ENCODE measurements at places on chromosomes 12 and 14.

DNA sequence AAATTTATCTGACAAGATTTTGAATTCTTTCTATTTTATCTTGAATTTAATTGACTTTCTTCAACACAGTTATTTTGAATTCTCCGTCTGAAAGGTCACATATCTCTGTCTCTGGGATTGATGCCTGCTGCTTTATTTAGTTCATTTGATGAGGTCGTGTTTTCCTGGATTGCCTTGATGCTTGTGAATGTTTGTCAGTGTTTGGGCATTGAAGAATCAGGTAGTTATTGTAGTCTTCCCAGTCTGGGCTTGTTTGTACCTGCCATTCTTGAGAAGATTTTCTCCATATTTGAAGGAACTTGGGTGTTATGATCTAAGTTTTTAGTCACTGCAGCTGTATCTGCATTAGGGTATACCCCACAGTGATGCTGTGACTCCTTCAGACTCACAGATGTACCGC lies 315.8 kb upstream of the DDHD1 start:
- no peak for ATAC-seq

- ATAC-seq: no peak
These were observed 23.8 kb upstream of the PHLDA1 start for GRCh38 chr12:76055393-76055792.

DNA sequence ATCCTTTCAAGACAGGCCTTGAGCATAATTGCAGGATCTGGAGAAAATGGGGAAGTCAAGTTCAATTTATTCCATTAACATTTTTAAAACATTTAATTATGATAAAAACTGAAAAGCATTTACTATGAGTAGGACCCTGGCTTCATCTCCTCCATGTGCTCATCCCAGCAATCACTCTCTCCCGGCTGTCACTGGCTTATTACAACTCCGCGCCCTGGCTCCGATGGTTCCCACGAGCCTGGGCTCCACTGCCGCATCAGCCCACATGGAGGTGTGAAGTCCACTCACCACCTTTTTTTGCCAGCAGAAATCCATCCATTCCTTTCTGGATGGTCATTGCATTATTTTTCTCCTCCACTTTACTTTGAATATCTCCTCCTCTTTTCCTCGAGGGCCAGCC lies 194.4 kb downstream of the EMP1 start:
- peak; percentile 58 for ATAC-seq

GRCh38 chr14:54815515-54815914 lies 87.1 kb downstream of the GCH1 start:
- ATAC-seq: no peak

DNA sequence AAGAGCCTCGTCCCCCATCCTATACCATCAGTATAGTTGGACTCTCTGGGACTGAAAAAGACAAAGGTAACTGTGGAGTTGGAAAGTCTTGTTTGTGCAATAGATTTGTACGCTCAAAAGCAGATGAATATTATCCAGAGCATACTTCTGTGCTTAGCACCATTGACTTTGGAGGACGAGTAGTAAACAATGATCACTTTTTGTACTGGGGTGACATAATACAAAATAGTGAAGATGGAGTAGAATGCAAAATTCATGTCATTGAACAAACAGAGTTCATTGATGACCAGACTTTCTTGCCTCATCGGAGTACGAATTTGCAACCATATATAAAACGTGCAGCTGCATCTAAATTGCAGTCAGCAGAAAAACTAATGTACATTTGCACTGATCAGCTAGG lies 13.6 kb downstream of the ARHGAP5 start:
- ATAC-seq: no peak

DNA sequence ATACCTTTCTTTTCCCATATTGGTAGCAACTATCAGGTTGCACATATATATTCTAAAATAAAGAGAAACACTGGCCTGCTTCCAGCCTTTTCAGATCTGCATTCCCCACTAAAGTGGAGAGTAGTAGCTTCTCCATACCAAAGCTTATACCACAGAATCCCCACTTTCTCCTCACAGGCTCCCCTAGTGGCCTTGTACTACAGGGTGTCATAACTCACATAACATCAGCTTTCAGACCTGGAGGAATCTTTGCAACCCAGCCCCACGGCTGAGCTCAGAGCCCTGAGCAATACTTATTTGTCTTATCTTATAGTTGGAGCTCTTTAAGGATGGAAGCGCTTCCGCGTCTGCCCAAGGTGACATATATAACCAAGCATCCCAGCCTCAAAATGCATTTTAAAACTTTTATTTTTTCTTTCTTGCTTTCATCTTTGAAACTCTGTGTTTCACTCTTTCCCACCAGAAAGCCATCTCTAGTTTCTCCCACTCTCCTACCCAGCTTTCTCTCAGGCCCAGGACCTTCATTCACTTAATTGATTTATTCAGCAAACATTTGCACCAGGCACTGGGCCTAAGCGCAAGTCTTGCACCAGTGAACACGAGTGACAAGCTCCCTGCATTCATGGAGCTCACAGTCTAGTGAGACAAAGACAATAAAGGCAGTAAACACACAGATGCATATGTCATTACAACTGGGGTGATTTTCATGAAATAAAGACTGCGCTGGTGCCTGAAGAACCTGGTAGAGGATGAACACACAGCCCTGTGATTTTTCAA lies 254.7 kb downstream of the IPO8 start:
- ATAC-seq: peak; percentile 90

DNA sequence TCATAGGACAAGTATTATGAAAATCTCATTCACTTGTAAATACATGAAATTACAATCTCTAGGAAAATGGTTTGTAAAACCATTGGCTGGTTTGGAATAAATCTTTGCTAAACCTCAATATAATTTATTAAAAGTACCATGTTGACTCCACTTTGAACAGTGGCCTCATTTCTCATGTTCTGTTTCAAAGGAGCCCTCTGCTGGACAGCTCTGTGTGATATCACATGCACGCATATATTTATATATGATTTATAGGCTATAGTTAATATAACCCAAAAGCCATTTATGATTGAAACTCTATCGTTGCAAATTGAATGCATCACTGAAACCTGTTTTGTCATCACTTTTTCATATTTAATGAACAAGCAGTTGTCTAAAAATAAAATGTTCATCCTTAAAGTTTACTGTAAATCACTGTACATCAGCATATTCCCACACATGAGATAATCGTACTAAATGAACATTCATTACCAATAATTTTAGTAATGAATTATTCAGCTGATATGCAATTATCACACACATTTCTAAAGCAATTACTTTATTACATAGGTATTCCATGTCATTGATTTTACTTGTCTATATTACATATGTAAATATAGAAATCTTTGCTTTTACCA lies 493.8 kb downstream of the NPAS3 start:
- ATAC-seq: peak; percentile 84

GRCh38 chr12:15547691-15548090 lies 225.4 kb downstream of the PTPRO start:
- ATAC-seq: no peak

DNA sequence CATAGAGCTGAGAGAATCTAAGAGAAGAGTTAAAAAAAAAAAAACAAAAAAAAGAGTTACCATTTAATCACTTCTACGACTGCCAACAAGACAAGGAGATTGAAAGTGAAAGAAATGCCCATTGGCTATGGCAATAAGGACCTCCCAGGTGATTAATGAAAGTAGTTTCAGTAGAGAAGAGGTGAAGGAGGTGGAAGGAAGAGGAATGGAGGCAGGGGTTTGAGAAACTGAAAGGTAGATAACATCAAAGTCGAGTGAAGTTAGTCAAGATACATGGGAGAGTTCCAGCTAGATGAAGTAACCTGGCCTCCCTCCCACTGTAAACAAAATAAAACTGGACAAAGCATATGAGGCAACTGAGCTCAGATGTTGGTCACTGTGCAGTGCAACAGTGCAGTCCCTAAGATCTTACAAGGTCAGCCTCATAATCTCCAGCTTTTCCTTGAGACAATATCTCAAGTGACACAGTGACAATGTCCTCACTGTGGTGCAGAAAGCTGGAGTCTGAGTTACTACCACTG lies 118.0 kb upstream of the CCDC198 start:
- ATAC-seq: no peak

GRCh38 chr12:6829536-6830220 lies 1.5 kb downstream of the P3H3 start:
- peak; percentile 47 for ATAC-seq

GRCh38 chr12:52660934-52661499 lies 9.0 kb upstream of the KRT2 start:
- ATAC-seq: no peak

GRCh38 chr12:105569886-105570285 lies 239.4 kb downstream of the C12orf75 start:
- no peak for ATAC-seq

All from SK-N-SH treated with all-trans-retinoic acid at 6 μM for 48 hours (cell line).